ENCODE measurements at places on chromosomes 6 and 20.
A peak's percentile ranks its signal among the peaks of the same experiment; 100 is the strongest.

DNA sequence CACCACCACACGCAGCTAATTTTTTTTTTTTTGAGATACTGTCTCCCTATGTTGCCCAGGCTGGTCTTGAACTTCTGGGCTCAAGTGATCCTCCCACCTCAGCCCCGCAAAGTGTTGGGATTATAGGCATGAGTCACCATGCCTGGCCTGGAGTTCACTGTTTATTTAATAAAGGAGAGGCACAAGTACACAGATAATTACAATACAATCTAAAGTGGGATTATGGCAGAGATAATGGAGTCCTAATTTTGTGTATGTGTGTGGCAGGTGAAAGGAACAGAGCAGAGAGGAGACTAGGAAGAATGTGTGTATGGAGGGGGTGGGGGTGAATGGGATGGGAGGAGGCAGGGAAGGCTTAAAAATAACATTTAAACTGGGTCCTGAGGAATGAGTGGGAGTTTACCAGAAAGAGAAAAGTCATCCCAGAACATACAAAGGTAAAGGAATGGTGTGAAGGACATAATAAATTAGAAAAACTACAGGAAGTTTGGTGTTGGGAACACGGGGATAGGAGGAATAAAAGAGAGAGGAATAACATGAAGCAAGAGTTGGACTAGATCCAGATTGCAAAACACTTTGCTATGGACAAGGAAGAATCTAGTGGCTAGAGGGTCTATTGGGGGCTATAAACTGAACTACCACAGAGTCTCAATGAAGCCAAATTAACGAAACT is 4.4 kb downstream of the NCOA5 start:
- DNase-seq, result no peak

- DNase-seq, result peak; percentile 75
Observed at GRCh38 chr6:13795041-13795750, 19.2 kb downstream of the MCUR1 start.

DNA sequence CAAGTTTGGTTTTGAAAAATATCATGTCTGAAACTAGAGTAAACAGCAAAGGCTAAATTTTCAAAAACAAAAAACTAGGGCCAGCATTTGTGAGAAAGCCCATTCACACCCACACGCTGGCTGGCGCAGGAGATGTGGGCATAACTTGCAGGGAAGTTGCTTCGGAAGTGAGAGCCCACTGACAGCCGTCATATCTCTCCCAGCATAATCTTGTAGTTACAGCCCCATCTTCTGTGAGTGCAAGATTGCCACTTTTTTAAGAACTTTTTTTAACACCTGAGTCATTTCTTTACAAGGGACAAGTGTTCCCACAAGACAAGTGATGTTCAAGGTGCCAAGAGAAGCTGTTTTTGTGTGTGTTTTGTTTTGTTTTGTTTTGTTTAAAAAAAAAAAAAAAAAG is 212.5 kb upstream of the CNR1 start:
- DNase-seq, result no peak

DNA sequence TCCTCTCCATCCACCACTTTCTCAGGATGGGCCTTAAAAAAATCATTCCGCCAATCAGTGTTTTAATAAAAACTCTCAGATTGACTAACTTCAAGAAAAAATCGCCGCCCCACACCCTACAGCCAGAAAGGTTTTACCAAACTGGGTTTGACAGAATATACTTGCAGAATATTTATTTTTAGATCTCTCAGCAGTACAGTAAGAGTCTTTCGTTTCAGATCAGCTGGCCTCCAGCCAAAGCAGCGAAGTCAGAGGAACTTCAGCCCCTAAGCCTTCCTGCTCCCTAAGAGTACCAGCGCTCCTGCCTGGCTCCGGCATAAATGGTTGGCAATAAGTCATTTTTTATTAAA is 24.7 kb downstream of the TBC1D7 start:
- peak; percentile 78 for DNase-seq

- DNase-seq, result no peak
Observed at GRCh38 chr20:38551056-38551626, 29.9 kb upstream of the ADIG start.

- no peak for DNase-seq
Observed at GRCh38 chr6:79546186-79546585, 9.0 kb upstream of the LCA5 start.

- DNase-seq, result peak; percentile 30
Observed at GRCh38 chr20:38926934-38927616, 858 bp downstream of the FAM83D start.

DNA sequence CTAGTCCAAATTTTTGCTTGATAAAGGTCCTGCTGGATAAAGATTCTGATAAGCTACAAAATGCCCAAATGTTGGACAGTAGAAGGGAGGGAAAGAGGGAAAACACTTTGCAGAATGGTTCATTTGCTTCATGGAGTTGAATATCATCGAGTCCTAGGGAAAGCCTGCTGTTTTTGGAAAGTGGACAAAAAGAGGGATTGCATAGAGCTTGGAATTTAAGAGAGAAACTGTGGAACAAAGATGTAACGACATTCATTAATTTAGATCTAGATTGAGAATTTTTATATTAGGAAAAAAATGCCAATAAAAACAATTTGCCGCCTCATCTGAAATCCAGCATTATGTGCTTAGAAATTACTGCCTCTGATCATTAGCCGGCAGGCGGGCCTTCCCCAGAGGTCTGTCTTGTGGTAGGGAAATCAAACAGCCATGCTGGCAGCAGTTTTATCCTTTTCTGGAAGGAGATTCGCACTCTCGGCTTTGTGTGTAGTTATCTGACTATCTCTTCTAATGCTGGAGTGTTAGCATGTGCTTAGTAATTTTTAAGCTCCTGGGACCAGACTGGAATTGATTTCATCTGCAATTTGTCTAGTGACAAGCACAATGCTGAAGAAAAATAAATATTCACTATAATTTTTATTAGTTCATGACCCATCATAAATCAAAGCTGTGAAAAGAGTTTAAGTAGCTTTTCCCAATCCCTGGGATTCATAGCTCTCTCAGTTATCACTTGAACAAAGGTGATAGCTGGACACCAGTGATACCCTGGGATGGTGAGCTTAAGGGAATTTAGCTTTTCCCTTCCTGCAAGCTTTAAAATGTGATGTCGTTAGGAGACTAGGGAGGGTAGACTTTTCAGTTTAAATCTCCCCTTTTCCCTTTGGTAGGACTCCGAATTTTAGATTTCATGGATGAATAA is 329.5 kb downstream of the PRL start:
- DNase-seq, result no peak

DNA sequence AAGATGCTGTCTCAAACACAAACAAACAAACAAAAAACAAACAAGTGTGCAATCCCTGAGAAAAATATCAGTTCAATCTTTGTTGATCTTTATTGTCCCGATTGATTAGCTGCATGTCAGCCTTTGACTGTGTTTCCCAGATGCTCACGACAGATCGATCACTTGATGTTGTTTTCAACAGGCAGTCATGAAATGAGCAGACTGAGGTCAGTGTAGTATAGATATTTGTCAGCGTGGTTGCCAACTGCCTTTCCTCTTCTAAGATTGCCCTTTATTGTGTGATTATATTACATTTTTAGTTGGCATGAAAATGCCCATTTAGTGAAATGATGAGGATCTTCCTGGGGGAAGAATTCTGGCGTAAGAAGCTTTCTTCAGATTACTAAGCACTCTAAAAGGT is 25.6 kb downstream of the UTRN start:
- DNase-seq, result no peak

DNA sequence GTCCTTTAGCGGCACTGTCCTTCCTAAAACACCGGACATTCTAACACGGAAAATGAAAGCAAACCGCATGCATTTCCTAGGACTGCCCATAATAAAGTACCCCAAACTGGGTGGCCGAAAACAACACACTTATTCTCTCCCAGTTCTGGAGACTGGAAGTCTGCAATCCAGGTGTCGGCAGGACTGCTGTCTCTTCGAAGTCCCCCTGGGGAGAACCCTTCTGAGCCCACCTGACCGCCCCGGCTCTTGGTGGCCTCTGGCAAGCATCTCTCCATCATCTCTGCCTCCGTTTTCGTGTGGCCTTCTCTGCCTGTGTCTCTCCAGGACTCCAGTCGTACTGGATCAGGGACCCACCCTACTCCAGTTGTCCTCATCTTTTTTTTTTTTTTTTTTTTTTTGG is 55.4 kb downstream of the SYNJ2 start:
- no peak for DNase-seq

DNA sequence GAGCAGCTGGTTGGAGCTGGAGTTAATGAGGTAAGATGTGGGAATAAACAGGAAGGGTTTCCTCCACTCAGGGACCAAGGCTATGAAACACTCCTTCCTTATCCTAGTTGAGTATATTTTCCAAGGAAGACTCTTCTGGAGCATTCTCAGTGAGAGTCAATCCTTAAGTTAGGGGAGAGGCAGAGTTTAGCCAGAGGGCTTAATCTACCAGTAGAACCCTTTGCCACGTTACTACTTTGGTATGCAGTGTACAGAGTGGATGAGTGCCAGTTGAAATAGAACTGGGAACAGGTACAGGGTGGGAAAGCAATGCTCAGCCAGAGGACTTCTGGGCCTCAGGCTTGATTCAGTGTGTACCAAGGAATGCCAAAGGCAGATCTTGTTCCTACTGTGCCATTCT is 114.3 kb downstream of the UBE3D start:
- no peak for DNase-seq

GRCh38 chr6:160180706-160181105 is 59.1 kb downstream of the SLC22A1 start:
- no peak for DNase-seq

DNA sequence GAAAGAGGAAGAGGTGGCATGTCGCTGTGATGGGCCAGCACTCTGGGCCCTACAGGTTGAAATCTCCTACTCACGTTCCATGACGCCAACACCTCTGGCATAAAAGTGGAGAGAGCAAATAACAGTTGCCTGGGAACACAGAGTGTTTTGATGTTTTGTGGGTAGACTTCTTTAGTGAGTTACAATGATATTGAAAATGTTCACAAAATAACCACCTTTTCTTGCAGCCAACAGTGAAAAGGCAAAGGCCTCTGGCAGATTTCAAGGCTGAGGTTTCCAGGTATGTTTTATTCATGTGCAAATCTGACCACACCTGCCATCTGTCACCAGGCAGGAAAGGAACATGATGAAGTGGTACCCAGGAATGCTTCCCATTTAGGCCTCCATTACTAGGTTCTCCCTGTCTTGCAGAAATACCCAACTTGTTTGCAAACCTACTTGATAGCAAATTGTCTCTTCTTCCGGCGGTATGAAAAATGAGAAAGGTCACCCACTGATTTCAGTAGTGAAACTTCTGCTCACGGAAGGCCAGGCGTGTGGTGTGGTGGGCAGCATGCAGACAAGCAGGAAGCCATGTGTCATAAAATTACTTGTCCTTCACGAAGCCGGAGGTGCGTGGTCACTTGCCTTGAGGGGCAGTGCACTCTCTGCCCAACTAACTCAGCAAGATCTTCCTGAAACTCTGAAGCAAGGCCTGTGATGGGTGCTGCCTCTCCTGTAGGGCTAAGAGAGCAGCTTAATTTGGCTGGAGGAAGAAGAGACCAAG is 299.1 kb upstream of the PRDM1 start:
- peak; percentile 21 for DNase-seq

DNA sequence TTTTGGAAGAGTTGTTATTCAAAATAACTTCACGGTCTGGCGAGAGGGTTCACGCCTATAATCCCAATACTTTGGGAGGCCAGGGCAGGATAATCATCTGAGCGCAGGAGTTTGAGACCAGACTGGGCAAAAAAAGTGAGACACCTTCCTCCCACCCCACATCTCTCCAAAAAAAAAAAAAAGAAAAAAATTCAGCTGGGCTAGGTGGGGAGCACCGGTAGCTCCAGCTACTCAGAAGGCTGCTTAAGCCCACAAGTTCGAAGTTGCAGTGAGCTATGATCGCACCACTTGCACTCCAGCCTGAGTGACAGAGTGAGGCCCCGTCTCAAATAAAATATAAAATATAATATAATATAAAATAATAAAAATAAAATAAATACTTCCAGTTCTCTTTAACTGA is 10.4 kb downstream of the OR2B2 start:
- no peak for DNase-seq

- DNase-seq, result no peak
Observed at GRCh38 chr20:58450254-58450653, 61.2 kb downstream of the VAPB start.

DNA sequence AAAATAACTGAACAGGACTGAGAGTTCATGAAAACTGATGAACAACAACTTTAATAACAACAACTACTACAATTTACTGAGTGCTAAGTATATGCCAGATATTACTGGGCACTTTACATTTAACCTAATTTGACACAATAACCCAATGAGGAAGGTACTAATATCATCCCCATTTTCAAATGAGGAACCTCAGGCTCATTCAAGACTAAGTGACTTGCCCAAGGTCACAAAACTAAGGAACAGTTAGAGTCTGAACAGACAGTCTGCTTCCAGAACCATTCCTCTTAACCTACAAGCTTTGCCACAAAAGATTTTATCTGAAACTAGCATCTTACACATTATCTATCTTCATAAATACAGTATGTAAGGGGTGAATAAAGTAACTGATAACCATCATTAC is 10.6 kb upstream of the NDRG3 start:
- no peak for DNase-seq

GRCh38 chr6:20117474-20117873 is 94.8 kb downstream of the MBOAT1 start:
- DNase-seq, result peak; percentile 26
